ENCODE measurements at places on chromosomes 4 and X.

DNA sequence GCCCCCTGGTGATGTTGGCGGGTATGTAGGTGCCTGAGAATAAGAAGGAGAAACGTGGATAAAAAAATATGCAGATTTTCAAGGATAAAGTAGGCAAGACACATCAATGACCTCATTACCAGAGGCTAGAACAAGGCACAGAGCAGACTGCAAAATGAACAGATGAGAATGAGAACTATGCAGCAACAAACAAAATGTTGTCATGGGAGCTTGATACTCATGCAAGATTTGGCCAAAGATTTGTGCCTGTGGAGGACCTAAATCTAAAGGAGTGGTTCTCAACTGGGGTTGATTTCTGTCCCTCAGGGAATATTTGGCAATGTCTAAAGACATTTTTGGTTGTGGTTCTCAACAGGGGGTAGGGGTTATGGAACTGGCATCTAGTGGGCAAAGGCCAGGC, 177.3 kb downstream of the FRMPD4 start:
- DNase-seq = no peak

GRCh38 chrX:3598046-3598605, 115.3 kb downstream of the PRKX start:
- no peak for DNase-seq

DNA sequence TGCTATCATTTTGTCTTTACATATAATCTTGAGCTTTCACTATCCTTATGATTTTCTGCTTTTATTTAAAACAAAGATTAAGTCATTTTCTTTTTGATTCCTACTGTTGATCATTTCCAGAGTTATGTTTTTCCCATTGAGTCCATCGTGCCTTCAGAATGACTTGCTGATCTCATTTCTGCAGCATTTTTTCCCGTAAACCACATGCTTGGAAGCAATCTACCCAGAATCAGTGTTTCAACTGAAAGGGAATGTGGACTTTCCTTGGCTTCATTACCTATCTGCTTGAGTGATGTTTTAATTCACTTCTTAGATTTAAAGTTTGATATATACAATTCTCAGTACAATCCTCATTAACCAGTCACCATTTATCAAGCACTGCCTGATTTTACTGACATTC, 192.4 kb upstream of the FSTL5 start:
- no peak for DNase-seq

- DNase-seq = no peak
Observed at GRCh38 chr4:499567-499966, 557 bp downstream of the PIGG start.

- no peak for DNase-seq
Observed at GRCh38 chr4:165867961-165868360, 5.1 kb upstream of the TLL1 start.

Data from CD4-positive, alpha-beta T cell treated with Interleukin-17A for 1 hour (primary cell).